Substantia nigra (tissue), 51 donors: ENCODE measurements at places on chromosomes 5 and 9.

DNA sequence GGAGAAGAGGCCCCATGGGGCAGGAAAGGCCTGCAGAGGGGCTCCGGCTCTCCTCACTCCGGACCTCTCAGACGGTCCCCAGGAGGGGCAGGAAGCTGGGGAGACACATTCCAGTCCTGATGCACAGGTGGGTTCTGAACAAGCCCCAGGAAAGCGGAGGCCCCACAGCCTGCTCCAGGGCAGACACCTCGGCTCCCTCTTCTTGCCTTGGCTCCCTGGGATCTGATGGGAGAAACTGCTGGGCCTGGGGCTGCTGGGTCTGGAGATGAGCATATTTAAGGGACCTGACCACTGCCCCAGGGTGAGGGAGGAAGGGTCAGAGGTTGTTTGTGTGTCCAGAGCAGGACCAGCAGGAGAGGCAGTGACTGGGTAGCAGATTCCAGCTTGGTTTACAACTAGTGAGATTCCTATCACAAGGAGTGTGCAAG lies 1.2 kb downstream of the CORO2A start:
- no peak for DNase-seq

DNA sequence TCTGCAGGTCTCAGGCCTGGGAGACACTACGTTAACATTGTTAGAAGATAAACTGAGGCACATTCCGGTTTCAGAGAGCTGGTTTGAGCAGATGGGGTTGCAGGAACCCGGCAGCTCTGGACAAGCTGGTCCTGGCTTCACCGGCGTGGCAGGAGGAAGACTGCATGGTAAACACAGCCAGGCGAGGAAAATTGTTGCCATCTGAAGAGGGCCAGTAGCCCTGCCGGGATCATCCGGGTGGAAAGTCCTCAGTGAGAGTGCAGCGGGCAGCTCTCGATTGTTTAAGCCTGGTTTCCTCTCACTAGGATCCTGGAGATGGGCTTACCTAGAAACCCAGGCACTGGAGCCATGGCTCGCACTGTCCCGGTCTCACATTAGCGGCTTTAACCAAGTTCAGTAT lies 226.9 kb downstream of the IRX2 start:
- no peak for DNase-seq

DNA sequence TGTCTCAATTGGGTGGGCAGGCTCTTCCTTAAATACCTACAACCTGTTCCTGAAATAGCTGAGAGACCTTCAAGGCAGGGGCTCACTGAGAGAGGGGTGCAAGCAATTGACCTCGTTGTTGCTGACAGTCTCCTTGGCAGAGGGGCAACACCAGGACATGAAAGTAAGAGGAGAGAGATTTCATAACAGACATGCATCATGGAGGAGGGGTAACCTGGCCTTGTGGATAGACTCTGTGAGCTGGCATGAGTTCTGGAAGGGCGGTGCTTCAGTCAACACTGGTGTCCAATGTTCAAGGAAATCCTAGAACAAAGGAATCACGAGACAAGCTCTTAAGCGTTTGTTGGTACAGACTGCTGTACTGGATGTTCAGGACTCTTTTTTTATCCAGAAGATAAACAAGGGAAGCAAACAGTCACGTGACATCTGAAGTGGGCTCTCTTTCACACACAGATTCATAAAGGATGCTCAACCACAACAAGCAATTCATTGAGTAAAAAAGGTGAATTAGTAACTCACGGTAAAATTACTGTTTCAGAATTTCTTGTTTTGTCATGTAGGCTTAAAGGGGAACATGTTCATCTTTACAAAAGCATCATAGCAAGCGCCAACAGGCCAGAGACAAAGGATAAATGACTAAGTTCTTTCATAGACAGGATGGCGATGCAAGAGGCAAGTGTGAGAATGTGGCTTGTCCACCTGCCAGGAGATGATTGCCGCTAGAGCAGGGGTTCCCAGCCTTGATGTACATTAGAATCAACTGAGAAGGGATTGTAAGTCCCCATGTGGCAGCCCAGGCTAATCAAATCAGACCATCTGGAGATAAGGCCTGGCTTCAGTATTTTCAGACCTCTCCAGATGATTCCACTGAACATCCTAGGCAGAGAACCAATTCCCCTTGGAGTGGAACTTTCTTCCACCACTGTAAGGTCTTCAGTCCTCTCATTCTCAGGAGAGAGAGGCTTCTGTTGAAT lies 20.7 kb downstream of the ANKRA2 start:
- DNase-seq = no peak

DNA sequence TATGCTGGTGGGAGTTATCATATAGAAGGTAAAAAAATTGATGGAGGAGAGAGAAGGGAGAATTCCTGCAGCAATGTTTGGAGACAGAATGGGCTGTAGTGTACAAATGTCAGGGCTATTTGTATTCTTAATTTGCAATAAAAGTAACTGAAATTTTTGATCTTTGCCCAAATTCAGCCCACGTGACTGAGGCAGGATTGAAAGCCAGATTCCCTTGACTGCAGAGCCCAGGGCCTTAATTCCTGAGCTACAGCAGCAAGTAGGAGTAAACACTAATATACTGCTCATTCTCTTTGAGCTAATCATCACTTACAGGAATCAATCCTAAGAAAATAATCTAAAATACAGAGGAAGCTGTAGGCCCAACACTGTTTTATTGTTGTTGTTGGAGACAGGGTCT lies 5.2 kb upstream of the ANXA6 start:
- DNase-seq = no peak

DNA sequence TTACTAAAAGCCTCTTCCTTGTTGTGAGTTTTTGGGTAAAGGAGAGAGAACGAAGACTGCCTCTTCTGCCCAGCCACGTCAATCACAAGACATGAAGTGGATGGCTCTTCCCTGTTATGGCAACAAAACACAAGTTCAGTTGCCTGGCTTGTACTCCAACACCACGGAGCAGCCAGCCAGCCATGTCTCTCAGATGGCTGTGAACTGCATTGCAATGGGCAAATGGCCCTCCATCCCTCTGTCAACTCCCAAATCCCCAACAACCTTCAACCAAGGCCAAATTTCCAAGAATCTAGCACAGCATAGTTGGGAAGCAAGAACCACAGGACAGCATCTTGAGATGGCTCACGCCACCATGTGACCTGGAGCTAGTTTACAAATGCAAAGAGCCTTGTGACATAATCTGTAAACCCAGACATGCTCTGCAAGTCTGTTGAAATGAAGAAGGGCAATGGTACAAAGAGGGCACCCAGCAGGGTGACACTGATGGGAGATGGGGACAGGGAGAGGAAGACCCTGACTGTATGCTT lies 53.9 kb downstream of the ZNF366 start:
- no peak for DNase-seq

- no peak for DNase-seq
Observed at GRCh38 chr5:8508231-8508630, 639.3 kb downstream of the MTRR start.

- no peak for DNase-seq
Observed at GRCh38 chr9:38114905-38115304, 45.9 kb upstream of the SHB start.
